Stimulated activated CD8-positive, alpha-beta memory T cell treated with anti-CD3 and anti-CD28 coated beads, Interleukin-7, amount 100 ng/mL, for 1 hour (primary cell): ENCODE measurements at places on chromosomes 5 and 9.

GRCh38 chr9:89680547-89681467, 76.0 kb downstream of the GADD45G start:
- DNase-seq = no peak

DNA sequence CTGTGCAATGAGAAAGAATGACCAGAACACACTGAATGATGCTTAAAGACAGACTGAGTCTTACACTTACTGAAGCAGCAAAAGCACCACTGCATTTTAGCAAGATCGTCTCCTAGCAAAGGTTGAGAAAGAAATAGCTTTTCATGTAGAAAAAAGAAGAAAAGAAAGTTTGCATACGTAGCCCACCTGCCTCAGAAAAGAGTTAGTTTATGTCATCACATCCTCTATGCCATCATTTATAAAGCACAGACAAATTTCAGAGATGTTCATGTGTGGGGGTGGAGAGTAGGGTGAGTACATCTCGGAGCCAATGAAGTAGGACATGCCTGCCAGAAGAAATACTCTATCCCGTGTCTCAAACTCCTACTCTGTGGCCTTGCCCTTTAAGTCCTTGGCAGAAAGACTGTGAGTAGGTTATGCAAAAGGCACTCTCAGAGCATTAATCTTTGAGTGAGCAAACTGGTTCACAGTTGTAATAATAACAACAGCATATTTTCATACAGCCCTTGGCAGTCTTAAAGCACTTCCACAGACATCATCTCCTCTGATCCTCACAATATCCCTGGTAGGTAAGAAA, 22.4 kb downstream of the NRG2 start:
- no peak for DNase-seq

DNA sequence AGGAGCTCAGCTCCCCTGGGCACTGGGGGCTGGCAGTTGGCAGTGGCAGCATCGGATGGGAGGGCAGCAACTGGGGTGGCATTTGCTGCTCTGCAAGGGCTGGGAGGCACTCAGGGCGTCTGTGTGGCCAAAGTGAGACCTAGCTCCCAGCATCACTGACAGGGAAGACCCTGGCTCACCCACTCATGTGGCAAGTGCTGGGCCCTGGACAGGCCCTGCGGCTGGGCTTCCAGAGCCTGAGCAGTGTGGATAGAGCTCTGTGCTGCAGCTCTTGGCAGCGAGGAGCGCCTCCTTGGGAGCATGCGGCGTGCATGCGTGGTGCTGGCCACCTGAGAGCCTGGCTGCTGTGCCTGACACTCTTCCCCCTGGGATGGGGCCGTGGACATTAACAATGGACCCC, 10.2 kb downstream of the CEP72 start:
- DNase-seq = no peak

GRCh38 chr9:74499111-74499601, 2.0 kb downstream of the RORB start:
- DNase-seq = no peak

DNA sequence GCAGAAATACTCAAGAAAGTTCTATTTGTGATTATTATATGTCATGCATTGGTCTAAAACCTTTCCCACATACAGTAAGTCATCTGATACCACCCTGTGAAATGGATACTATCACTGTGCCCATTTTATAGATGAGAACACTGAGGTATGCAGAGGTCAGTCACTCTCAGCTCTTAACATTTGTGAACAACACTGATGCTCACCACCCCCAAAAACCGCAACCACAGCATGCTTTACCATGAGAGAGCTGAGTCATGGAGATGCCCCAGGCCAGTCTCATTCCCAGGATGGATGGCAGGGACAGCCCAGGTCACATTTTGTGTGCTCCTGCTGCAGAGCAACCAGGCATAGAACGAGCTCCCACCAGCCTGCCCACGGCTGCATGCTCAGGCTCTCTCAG, 53.5 kb upstream of the IRX1 start:
- no peak for DNase-seq

DNA sequence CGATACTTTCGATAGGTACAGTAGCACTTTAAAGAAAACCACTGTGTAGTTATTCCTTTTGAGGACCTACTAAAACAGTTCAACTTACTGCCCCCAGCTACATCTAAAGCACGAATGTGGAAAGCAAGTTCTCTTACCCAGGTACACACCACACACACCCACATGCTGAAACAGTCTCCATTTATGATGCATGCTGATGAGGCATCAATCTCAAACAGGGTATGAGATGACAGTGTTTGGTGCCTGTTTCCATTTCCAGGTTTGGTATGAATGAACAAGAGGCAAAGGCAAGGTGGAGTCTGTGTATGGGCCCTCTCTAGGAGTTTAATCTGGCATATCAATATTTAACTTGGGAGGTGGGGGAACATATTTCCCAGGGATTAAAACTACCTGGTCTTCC, 13.9 kb downstream of the HMGXB3 start:
- DNase-seq = no peak
